Spleen (tissue), 13 donors: ENCODE measurements at places on chromosomes 11 and 22. TPM values are rescaled to one million over a fixed set of nuclear protein-coding genes. Genes with fewer than 3 reads are reported as not detected.

GRCh38 chr11:124101737-124102136 lies 13.5 kb upstream of the VWA5A start:
- H3K27ac ChIP-seq: no peak overlapping the region
- no peak for DNase-seq
- no peak overlapping the region for H3K4me3 ChIP-seq
- no peaks in the 10 kb centered on the region for H3K36me3 ChIP-seq
- H3K27me3 ChIP-seq: no peaks in the 10 kb centered on the region
- H3K4me1 ChIP-seq: no peaks in the 10 kb centered on the region

GRCh38 chr11:112285841-112286311 lies 25.2 kb upstream of the PLET1 start:
- no peak overlapping the region for H3K4me3 ChIP-seq
- H3K27ac ChIP-seq: no peak overlapping the region
- no peaks in the 10 kb centered on the region for H3K27me3 ChIP-seq
- no peaks in the 10 kb centered on the region for H3K36me3 ChIP-seq
- H3K4me1 ChIP-seq: peaks cover 16% of the 10 kb centered on the region

GRCh38 chr22:19378344-19378674 lies 53.2 kb downstream of the HIRA start:
- H3K4me1 ChIP-seq: no peaks in the 10 kb centered on the region
- H3K27ac ChIP-seq: no peak overlapping the region
- DNase-seq: no peak
- H3K27me3 ChIP-seq: no peaks in the 10 kb centered on the region

- no peaks in the 10 kb centered on the region for H3K4me1 ChIP-seq
- H3K27me3 ChIP-seq: no peaks in the 10 kb centered on the region
- H3K4me3 ChIP-seq: no peak overlapping the region
- DNase-seq: no peak
- H3K27ac ChIP-seq: no peak overlapping the region
These were observed 5.1 kb downstream of the KRTAP5-11 start for GRCh38 chr11:71577469-71578004.

DNA sequence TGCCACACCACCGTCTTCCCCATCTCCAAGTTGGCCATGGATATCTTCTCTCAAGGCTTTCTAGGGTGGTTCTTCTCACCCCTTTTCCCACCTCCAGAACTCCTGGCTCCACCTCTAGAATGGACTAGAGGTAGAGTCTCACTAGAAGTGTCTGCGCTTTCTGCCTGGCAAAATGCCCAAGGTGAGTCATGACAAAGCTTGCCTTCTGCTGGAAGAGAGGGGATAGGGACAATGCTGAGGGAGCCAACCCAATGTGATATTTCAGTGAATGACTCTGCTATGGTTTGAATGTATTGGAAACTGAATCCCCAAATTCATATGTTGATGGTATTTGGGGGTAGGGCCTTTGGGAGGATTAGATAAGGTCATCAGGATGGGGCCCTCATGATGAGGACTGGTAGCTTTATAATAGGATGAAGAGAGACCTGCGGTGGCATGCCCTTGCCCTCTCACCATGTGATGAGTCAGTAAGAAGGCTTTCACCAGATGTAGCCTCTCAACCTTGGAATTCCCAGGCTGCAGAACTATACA lies 4.1 kb upstream of the CD82 start:
- no peak overlapping the region for H3K4me3 ChIP-seq
- no peak overlapping the region for H3K27ac ChIP-seq
- no peak for DNase-seq
- peaks cover 38% of the 10 kb centered on the region for H3K4me1 ChIP-seq
- H3K27me3 ChIP-seq: no peaks in the 10 kb centered on the region

GRCh38 chr22:20424568-20424931 lies 13.1 kb downstream of the SCARF2 start:
- peaks cover 13% of the 10 kb centered on the region for H3K4me1 ChIP-seq
- peaks cover 65% of the 10 kb centered on the region for H3K27me3 ChIP-seq
- DNase-seq: no peak
- peak overlapping the region; percentile 40 for H3K27ac ChIP-seq
- H3K36me3 ChIP-seq: no peaks in the 10 kb centered on the region

Gene JRKL
- polyA plus RNA-seq: 4.3 TPM
